Spleen (tissue), 13 donors: ENCODE measurements at places on chromosomes 1 and 21. TPM values are rescaled to one million over a fixed set of nuclear protein-coding genes. Genes with fewer than 3 reads are reported as not detected.

The DNM3 gene
- 9.8 TPM for total RNA-seq

The CADM3 gene
- 2.8 TPM for total RNA-seq

The IL6R gene
- total RNA-seq, result 72.1 TPM

The SFN gene
- 0.79 TPM for total RNA-seq

The RPE65 gene
- not detected for total RNA-seq
